ENCODE measurements at places on chromosomes 7 and 10.

DNA sequence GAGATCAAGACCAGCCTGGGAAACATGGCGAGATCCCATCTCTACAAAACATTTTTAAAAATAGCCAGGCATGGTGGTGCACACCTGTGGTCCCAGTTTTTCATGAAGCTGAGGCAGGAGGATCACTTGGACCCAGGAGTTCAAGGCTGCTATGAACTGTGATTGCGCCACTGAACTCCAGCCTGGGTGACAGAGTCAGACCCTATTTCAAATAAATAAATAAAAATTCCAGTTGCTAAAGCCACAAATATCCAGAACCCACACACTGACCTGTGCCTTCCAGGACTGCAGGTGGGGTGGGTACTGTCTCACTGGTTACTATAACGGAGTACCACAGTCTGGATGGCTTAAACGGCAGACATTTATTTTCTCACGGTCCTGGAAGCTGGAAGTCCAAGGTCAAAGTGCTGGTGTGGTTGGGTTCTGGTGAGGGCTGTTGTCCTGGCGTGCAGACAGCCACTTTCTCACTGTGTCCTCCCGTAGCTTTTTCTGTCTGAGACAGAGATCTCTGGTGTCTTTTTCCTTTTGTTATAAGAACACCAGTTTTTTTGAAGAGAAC, 38.8 kb downstream of the ASB13 start:
- no peak for DNase-seq

- DNase-seq: no peak
These were observed 171.0 kb downstream of the GRID1 start for GRCh38 chr10:86195521-86196157.

DNA sequence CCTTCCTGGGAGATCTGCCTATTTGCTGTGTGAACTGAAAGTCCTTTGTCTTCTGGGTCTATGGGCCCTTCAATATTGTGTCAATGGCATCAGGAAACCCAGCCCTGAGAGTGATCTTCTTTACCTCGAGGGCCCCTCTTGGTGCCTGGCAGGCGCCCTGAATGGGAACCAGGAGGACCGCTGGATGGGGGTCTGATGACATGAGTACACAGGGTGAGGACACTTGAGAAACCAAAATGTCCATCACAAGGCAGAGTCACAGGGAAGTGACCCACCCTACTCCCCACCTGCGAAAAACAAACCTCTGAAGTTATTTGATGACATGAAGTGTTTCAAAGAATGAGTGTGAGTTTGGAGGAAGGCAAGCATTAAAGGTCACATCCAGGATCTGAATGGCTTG, 17.3 kb downstream of the SFTPA1 start:
- DNase-seq: no peak

DNA sequence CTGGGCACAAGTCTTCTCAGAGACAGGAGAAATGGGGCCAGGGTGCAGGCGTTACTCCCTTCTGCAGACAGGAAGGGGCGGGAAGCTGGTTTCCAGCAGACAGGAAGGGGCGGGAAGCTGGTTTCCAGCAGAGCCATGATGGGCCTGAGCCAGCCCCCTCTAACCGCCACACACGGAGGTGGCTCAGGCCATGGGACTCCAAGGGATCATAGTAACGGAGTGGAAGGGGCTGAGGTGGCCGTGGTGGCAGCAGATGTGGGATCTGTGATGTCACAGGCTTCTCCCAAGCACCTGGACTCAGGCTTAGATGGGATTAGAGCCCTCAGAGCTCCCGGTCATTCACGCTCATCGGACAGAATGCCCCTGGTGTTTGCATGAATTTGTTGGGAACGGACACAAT, 177.8 kb downstream of the USP6NL start:
- DNase-seq: no peak

- DNase-seq: peak; percentile 58
These were observed at the start of gene ASB13 for GRCh38 chr10:5666008-5666840. Gene ASB13 (minus strand): TSS chr10:5666595. CDS start chr10:5666551, 44 bp downstream.

DNA sequence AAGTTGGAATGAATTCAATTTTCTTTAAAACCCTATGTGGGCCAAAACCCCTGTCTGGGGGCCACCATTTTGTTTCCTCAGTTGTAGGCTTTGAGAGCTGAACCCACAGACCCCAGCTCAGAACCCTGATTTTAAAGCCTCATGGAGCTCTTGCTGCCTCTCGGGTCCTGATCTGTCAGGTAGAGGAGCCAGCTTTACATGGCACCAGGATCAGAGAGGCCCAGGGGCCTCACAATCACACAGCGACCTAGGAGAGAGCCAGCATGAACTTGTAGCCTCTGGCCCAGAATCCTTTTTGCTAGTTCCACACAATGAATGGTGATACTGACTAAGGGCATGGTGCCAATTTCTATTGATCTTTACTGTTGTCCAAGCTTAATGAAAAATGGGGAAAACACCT, 84.3 kb upstream of the SORCS3 start:
- no peak for DNase-seq

GRCh38 chr7:617614-618538, 98.2 kb upstream of the PDGFA start:
- DNase-seq: no peak

- DNase-seq: peak; percentile 64
These were observed 56.0 kb upstream of the BTRC start for GRCh38 chr10:101297901-101298486.

GRCh38 chr10:133295426-133296320, 13.0 kb downstream of the TUBGCP2 start:
- peak; percentile 45 for DNase-seq

DNA sequence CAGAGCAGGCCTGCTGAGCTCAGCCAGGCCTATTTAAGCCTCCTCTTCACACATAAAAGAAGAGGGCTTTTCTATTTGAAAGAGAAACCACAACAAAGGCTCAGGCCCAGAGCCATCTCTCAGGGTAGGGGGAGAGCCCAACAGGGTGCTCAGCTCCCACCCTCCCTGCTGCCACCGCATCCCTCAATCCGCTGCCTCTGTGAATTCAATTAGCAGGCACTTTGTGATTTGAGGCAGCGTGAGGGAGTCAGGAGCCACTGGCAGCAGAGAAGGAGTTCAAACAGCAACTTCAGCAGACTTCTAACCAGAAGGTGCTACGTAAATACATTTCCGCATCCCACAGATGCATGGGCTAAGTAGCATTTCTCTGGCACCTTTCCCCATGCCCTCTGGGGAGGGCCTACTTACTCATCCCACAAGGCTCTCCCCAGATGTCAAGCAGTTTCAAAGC, 45.2 kb downstream of the LRRC20 start:
- no peak for DNase-seq

- peak; percentile 19 for DNase-seq
These were observed 197.1 kb downstream of the DOCK4 start for GRCh38 chr7:112009081-112009480.

DNA sequence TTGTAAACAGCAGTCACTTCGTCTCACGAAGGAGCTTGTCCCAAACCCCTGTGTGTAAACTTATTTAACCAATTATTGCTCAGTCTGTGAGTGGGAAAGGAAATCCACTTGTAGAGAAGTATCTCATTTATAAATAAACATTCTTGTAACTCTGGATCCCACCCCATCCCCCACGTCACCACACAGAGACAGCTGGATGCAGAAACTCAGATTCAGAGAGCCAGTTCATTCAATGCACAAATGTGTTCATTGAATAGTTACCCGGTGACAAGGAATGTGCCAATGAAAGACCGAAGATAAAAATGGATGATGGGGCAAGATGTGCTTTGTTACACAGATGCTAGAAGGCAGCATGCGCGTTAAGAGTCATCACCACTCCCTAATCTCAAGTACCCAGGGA, 8.3 kb upstream of the OCM start:
- DNase-seq: peak; percentile 85

All from myocyte (in vitro differentiated cells).